ENCODE measurements at places on chromosomes 6 and 20.

- no peak for DNase-seq
These were observed 43.8 kb downstream of the TMEM244 start for GRCh38 chr6:129817332-129817731.

DNA sequence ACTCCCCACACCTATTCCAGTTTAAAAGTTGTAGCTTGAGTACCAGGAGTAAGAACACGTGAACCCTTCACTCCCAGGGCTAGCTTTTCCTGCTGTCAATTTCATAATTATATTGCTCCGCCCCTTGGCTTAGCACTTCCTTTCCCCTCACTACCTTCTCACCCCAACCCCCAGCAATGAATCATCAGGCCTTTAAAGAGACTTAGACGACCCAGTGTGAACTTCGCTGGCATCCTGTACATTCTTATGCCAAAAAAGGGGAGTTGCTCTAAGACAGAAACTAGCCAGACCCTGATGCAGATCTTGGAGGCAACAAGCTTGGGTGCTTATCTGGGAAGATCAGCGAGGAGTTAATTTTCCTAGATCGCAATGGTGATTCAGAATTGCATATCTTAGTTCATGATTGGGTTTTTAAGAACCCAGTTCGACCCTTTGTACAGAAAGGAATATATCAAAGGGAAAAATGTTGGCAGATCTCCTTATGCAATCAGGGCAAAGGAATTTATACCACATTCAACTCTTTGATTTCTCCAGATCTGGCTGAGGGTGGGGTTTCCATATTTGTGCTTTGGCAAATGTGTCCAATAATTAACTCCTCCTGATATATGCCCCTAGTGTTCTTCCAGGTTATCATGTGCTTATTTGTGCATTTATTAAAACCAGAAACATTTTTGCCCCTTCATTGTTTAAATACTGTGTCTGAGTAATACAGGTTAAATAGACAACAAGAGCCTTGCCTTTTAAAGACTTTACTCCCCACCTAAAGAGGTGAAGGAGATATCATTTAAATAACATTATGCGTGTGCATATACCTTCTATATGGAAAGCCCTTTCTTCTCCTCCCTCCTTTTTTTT lies 8.1 kb upstream of the ATXN1 start:
- DNase-seq, result no peak

DNA sequence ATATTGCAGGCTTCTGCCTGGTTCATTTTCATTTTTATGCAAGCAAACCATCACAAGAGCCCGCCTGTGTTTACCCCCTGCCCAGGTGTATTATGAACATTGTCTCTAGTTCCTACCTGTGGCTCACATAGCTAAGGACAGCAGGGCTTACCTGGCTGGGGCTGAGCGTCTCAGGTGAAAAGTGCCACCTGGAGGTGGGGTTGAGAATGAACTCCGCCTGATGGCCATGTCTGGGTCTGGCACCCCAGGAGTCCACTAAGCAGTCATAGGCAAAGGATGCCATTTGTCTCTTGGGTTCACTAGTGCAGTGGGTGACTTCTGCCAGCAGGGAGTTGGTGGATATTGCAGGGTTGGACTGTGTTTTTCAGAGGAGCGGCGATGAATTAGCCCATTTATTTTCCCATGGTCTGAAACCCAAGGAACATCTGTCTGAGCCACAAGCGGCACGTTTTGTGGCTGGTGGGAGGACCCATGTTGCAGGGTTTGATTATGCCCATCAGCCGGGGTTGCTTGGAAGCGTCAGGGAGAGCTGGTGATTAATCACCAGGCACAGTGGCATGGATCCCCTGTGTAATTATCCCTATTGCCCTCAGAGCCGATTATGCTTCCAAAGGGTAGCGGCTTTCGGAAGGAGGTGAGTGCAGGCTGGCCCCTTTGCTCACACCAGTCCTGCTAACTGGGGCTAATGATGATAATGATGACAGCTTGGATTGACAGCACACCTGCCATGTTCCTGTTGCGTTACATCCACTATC lies 92.1 kb downstream of the CDH26 start:
- DNase-seq, result no peak

DNA sequence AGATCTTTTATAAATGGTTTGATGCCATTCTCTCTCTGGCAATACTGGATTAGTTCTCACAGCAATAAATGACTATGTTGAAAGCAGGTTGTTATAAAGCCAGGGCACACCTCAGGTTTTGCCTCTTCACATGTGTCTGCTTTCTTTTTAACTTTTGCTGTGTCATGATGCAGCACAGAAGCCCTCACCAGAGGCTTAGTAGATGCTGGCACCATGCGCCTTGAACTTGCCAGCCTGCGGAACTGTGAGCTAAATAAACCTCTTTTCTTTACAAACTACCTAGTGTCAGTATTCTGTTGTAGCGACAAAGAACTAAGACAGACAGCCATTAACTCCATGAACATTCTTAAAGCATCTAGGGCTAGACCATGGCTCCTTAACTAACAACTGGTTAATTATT lies 15.3 kb upstream of the GPR63 start:
- DNase-seq, result no peak

DNA sequence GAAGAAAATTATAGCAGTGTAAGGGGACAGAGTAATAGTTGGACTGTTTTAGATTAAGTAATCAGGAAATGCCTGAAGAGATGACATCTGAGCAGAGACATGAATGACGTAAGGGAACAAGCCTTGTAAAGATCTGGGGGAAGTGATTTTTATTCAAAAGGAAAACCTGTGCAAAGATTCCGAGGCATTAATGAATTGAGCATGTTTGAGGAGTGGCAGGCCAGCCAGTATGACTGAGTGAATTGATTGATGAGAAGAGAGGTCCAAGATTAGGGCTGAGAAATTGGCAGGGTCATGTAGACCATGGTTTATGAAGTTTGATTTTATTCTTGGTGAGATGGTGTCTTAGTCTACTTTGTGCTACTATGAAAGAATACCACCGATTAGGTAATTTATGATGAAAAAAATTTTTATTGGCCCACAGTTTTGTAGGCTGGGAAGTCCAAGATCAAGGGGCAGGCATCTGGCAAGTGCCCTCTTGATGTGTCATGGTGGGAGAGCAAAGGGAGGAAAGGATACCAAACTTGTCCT lies 95.1 kb downstream of the LIN28B start:
- no peak for DNase-seq

GRCh38 chr20:18299364-18299763 lies 11.0 kb downstream of the ZNF133 start:
- DNase-seq, result no peak

DNA sequence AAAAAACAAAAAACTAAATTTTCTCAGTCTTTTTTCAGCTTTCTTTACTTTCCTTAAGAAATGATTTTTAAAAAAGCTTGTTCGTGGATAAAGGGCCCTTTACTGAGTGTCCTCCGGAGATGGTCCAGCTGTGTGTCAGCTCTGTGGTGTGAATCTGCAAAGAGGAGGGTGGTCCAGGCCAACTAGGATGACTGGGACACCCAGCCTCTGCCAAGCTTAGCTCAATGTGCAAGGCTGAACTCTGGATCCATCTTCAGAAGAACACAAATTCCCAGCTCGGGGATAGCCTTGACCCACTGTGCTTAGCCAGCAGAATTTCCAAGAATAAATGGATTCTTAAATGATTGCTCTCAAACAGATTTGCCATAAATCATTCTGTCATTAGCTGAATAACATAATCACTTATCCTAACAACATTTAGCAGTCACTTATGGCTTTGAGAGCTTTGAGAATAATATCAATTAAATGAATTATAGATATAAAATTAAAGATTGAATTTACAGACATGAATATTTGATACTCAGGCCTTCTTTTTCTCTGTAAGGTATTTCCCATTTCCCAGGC lies 14.2 kb upstream of the CALHM5 start:
- no peak for DNase-seq

DNA sequence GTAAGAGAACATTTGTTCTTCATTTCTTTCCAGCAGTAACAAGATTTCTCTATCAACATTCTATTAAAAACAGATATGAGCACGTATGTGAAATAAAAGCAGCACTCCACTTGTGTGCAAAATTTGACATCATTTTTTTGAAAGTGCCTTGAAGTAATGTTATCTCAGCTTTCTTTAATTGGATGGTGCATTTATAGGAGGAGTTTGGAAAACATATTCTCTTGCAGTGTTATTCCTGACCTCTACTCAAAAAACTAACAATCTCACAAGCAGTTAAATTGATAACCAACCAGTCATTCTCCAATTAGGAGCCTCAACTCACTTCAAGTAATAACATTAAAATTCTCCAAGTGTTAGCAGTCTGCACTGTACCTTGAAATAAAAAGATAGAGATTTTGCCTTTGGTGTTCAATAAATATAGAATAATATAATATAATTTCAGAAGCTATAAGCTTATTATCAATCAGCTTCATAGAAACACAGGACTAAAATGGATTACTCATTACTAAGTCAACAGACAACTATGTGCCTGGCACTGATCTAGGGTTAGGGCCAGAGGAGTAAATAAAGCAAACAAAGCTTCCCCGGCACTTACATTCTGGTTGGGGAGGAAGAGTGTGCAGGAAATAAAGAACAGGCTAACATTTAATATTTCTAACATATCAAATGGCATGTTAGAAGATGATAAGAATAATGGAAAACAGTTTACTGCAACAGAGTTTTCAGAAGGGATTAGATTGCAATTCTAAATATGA lies 149.0 kb upstream of the SGK1 start:
- no peak for DNase-seq

DNA sequence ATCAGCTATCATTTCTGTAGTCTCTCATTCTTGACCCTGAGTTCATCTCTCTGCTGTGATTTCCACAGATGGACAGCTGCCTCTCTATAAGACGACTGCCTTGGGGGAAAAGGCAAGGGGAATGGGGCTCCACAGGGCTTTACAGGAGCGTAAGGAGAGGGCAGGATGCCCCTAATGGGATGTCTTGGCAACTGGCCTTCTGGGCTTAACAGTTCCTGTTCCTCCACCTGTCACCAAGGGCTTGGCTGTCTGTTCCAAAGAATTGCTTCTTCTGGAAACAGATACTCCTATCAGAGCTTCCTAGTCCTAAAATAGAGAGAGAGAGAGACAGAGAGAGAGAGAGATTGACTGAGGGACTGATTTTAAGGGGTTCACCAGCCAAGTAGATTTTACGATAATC lies 181.9 kb downstream of the TMEM200A start:
- DNase-seq, result no peak

GRCh38 chr20:37726971-37727956 lies 33.4 kb downstream of the CTNNBL1 start:
- DNase-seq, result no peak

DNA sequence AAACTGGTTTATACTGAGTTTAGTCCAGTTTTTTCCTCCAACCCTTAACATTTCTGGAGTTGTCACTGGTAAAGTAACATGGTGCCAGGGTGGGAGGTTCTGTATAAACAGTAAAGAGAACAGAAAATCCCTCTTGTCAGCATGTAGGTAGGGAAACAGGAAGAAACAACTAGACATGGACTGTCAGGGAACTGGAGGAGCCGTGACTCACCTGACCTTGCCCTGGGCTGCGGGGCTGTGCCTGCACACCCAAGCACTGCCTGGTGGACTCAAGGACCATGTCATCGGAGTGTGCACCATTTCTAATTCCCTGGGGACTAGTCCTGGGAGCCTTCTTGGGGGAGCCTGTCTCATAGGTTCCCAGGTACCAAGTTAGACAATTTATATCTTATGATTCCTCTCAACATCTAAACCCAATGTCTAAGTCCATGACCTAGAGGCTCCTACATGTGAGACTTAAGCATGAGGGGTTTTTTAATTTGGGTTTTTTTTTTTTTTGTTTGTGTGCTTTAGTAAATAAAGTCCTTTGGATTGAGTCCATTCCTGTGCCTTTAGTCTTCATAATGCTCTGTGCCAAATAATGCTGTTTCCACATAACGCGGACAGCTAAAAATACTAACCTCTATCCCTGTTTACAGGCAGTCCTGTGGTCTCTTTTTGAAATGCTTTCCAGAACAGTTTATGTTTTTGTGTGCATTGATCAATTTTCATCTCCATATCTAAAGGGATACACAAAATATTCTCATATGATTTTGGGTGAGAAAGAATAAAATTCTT lies 136.9 kb upstream of the SUPT3H start:
- no peak for DNase-seq

- DNase-seq, result no peak
These were observed 5.9 kb downstream of the C6orf58 start for GRCh38 chr6:127582777-127583462.

GRCh38 chr6:12806796-12807195 lies 90.2 kb downstream of the PHACTR1 start:
- DNase-seq, result no peak

- no peak for DNase-seq
These were observed 159.7 kb upstream of the RPS6KA2 start for GRCh38 chr6:166786704-166787293.

- no peak for DNase-seq
These were observed 723 bp downstream of the COL11A2 start for GRCh38 chr6:33191383-33192104.

DNA sequence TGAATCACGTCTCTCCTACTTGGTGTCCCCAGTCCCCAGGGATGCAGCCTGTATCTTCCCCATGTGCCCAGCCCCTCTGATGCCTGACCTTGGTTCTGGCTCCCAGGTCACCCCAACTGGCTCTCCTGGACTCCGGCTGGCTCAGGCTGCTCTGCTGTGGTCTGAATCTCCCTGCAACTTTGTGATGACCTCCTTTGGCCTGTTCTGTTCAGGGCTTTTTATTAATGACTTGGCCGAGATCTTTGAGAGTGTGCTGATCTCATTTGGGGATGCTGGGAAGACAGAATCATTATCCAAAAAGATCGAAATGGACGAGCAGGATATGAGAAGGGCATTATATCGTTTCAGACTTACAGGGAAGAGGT lies 67.4 kb downstream of the IGF2R start:
- DNase-seq, result no peak

DNA sequence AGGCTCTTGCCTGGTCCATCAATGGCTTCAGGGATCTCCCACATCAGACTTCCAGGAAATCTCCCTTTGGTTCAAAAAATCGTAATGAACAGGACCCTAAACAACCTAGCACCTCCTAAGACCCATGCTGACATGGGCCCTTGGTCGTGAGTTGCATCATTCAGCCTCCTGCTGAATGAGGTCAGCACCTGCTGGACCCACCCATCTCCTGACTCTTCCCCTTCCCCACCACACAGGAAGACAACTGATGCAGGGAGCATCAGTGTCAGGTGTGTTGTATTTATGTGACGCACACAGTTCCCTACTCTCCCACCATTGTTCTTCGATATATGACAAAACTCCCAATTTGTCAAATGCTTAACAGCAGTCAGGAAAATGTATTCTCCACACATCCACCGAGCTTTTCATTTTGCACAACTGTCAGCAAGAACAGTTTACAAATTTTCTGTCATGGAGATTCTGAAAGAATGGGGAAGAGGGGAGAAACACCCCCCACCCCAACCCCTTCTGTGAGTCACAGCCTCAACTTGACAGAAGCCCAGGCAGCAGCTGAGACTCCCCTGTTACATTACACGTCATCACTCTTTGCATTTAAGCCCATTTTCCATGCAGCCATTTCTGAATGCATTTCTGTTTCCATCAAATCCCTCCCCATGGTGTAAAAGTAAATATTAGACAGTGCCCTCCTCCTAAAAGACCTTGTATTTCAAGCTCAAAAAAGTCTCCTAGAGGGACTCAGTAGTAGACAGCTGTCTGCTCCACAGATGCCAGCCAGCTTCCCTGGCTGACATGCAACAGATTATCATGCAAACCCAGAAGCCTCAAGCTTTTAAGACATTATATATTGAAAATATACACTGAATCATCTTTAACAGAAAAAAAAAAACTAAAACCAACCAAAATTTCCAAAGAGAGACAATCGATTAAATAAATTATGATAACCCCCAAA lies 577.5 kb downstream of the PTPRT start:
- DNase-seq, result no peak

GRCh38 chr6:159979136-159979874 lies 10.4 kb downstream of the IGF2R start:
- no peak for DNase-seq

- no peak for DNase-seq
These were observed 693.4 kb upstream of the FLRT3 start for GRCh38 chr20:15030826-15031225.

Measured in iPS DF 19.7 (cell line).